SJCRH30 (cell line): ENCODE measurements at places on chromosomes 5 and 9.

GRCh38 chr9:131815970-131816873, 76.3 kb upstream of the RAPGEF1 start:
- DNase-seq: peak; percentile 81

GRCh38 chr5:181222630-181223057, 437 bp upstream of the TRIM41 start:
- DNase-seq: no peak

- no peak for DNase-seq
Measured at GRCh38 chr9:36456480-36457065, 56.5 kb upstream of the RNF38 start.

- DNase-seq: peak; percentile 65
Measured at GRCh38 chr5:115309751-115310370, 13.4 kb upstream of the CCDC112 start.

DNA sequence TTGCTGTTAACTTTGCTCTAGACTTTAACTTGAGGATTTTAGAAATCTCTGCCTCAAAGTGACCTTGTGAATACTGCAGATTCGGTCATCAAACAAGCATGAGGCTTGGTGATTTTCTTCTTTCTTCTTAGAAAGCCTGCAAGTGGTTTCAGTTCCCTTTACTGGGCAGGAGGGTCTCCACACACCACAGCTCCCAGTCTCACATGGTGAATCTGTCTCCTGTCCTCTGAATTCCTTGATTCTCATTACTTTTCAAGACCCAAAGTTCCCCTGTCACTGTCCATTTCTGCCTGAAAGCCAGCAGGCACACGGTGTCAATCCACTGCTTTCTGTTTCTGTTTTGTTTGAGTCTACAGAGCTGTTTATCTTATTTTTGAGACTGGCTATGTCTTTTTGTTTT, 14.1 kb downstream of the HSPB3 start:
- no peak for DNase-seq

DNA sequence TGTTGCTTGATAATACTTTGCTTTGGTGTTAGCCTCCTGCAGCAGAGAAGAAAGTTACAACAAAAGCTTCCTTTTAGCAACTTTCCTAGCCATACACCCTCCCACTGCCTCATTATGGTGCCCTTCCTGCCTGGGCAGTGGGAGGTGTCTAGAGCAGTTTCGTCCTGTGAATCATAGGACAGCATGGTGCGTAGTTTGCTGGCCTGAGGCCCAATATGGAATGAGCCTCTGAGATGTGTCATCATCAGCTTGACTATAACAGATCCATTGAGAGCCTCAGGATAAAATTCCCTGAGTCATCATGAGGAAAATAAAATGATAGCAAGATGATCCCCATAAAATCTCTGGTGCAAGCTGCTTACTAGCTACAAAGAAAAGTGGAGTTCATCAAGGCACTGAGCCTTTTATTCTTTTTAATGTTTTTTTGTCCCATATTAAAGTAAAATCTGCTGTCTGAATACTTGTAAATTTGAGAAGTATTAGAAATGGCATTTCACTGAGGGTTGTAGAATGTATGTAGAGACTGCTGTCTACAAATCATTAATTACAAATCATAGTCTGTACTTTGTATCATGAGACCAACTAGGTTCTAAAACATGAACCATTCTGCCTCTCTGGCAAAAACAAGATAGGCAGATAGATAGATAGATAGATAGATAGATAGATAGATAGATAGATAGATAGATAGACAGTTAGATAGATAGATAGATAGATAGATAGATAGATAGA, 303.0 kb upstream of the PDE4D start:
- DNase-seq: peak; percentile 49

- no peak for DNase-seq
Measured at GRCh38 chr5:91018200-91018599, 364.9 kb downstream of the ARRDC3 start.

DNA sequence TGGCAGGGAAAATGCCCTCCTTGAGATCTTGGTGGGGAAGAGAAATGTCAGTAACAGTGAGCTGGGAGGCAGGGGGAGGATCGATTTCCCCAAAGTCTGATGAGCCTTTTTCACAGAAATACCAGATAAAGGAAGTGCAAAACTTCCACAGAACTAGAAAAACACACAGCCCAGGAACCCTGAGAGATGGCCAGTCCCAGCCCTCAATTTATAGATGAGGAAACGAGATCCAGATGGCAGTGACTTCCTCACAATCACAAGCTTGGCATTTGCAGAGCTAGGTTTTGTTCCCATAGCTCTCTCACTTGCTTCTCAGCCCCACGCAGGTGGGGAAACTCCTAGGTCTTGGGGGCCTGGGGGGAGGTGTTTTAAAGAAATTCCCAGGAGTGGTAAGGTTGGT, 3.8 kb upstream of the GGTA1 start:
- DNase-seq: no peak

GRCh38 chr5:109161914-109162683, 247.7 kb downstream of the PJA2 start:
- DNase-seq: no peak

GRCh38 chr5:120158211-120158610, 305.9 kb upstream of the PRR16 start:
- no peak for DNase-seq

- peak; percentile 73 for DNase-seq
Measured at GRCh38 chr5:113336975-113337374, 97.8 kb downstream of the TSSK1B start.

DNA sequence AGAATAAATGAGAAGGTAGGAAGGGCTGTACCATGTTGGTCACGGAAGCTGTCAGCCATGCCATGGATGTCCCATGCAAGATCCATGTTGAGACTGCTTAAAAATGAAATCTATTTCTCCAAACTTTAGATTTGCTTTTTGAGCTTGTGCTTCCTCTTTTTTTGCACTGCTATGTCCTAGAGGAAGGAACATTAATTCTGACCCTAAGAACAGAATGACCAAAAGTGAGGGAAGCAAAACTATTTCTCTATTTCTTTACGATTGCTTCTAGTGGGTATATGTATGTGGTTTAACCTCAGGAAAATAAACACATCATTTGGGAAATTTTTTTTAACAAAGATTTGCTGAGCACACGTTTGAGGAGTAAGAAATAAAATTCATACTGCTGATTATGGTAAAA, 84.6 kb downstream of the USP20 start:
- no peak for DNase-seq

DNA sequence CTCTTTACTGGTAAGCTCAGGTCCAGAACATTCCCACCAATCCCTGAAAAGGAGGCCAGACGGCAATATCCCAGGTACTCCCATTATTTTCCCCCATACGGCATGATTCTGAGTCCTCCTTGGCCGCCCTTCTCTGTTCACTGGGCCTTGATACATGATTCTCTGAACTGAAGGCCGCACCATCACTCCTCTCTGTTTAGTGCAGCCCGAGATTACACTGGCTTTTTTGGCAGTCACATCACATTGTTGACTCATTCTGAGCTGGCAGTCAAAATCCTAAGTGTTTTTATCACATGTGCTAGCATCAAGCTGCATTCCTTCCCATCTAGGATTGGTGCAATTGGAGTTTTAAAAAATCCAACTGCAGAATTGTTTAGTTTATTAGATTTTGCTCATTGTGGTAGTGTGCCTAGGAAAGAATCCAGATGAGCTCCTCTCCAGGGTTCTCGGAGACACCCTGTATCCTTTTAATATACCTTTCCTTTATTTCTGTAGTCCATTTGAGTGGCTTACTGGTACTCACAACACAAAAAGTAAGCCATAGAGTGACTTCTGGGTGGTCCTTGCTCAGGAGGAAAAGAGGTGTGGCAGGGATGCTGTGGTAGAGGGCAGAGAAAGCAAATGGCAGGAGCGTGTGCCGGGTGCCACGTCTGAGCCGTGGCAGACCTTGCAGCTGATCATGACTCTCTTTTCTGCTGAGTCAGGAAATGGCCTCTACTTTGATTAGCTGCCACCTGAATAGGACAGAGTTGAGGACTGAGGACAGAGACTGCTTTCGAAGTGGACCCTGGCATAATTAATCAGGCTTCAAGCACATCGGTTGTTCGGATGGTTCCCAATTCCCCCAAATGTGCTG, 121.1 kb upstream of the IL12B start:
- DNase-seq: no peak

DNA sequence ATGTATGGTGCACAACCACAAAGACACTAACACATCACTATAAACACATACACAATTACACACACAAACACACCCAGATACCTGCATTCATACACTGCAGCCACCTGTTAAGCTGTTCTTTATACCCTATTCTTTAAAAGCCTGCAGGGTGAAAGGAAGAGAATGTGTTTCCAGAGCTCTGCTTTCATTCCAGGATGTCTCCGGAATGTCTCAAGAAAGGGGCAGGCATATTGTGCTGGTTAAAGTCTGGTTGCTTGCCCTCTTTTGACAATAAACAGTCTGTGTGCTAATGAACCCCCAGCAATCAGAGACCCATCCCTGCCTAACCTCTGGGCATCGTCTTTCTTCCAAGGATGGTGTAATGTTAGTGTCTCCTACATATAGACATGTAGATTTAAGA, 181.6 kb downstream of the EPB41L4A start:
- no peak for DNase-seq

- DNase-seq: no peak
Measured at GRCh38 chr5:4275232-4275631, 679.6 kb downstream of the IRX1 start.

DNA sequence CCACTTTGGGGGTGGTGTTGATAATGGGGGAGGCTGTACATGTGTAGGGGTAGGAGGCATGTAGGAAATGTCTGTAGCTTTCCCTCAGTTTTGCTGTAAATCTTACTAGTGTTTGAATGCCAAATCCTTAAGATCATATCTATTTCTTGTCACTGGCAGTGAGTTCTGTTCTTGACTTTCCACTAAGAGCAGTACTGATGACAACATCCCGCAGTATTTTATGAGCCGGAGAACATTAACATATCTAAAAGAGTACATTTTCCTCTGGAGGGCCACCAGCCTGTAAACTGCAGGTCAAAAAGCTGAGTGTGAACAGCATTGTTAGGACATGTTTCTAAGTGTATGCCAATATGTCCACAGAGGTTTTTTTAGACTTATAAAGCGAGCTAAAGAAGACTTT, 2.5 kb upstream of the HSPB3 start:
- no peak for DNase-seq

GRCh38 chr9:26516773-26517343, 375.7 kb downstream of the CAAP1 start:
- no peak for DNase-seq

DNA sequence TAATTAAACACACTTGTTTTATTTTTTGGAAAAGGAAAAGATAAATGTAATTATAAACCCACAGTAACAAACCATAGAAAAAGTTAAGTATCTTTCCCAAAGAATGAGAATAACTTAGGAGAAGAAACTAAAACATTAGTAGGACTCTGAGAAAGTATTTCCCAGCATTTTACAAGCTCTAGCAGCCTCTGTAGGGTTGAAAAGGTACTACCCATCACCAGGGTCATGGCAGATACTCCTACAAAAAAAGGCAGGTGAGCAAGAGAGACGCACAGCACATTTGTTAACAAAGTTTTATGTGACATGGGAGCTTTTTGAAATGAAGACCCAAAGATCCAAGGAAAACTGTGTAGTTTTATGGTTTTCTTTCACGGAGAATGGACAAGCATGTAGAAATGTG, 77.7 kb upstream of the FAM169A start:
- no peak for DNase-seq

GRCh38 chr5:111859533-111860270, 102.7 kb upstream of the NREP start:
- peak; percentile 31 for DNase-seq

DNA sequence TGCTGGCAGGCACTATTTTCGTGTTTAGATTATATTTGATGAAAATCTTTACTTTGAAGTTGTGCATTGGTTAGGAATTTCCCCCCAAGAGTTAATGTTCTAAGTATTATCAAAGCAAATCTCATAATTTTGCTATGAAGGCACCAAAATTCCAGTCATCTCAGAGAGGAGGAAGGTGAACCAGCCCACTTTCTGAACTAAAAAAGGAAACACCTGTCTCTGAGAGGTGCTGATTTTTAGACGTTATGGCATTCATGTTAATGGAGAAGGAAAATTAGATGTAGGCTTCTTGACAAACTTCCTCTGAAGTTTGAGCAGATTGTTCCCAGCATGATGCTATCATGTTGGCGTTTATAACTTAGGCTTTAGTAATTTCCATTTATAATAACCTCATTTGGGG, 432.9 kb upstream of the ACTBL2 start:
- no peak for DNase-seq

- no peak for DNase-seq
Measured at GRCh38 chr5:64180661-64181343, 15.2 kb downstream of the RNF180 start.

GRCh38 chr5:67301285-67301903, 104.8 kb upstream of the CD180 start:
- DNase-seq: peak; percentile 4

DNA sequence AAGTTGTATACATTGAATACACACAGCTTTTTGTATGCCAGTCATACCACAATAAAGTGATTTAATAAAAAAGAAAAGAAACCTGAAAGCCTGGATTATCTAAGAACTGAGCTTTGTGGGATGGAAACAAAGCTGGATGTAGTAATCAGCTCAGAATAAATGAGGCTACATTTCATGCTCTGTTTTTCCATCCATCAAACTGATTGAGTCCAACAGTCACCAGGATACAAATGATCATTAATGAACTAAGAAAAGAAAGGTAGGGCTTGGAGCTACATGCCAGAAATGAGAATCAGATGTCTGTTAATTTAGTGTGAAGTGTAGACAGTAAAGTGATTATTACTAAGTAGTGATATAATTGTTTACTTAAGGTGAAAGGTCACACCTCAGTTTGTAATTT, 109.8 kb upstream of the TARS1 start:
- no peak for DNase-seq

DNA sequence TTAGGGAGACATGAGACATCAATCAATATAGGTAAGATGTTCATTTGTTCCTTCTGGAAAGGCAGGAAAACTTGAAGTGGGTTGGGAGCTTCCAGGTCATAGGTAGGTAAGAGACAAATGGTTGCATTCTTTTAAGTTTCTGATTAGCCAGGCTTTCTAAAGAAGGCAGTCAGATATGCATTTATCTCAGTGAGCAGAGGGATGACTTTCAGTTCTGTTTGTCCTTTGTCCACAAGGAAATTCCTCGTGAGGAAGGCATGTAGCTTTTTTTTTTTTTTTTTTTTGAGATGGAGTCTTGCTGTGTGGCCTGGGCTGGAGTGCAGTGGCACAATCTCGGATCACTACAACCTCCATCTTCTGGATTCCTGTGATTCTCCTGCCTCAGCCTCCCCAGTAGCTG, 155.3 kb upstream of the ABCA1 start:
- no peak for DNase-seq

DNA sequence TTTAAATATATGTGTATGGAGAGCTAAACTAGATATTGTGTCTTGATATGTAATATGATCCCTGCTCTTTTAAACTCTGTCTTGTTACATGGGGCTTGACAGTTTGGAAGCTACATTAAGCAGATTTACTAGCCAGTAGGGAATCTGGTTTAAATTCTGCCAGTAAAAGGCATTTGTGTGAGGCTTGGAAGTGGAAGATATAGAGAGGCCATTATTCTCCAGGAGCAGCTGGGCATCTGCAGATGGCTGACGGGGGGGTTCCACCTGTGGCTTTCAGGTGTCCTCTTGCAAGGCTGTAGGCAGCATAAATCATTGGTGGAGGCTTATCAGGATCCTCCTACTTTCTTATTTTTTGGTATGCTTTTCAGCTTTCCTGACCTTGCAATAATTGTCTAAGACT, 179.1 kb upstream of the FBXL7 start:
- peak; percentile 1 for DNase-seq

- no peak for DNase-seq
Measured at GRCh38 chr5:139494832-139495231, 12.3 kb upstream of the STING1 start.
